Stimulated activated CD4-positive, alpha-beta T cell treated with anti-CD3 and anti-CD28 coated beads, Interleukin-1b, Interleukin-23, amount 100 ng/mL, for 1 hour (primary cell): ENCODE measurements at places on chromosomes 11 and 22.

GRCh38 chr11:92954003-92954402 is 15.4 kb upstream of the MTNR1B start:
- no peak for DNase-seq

DNA sequence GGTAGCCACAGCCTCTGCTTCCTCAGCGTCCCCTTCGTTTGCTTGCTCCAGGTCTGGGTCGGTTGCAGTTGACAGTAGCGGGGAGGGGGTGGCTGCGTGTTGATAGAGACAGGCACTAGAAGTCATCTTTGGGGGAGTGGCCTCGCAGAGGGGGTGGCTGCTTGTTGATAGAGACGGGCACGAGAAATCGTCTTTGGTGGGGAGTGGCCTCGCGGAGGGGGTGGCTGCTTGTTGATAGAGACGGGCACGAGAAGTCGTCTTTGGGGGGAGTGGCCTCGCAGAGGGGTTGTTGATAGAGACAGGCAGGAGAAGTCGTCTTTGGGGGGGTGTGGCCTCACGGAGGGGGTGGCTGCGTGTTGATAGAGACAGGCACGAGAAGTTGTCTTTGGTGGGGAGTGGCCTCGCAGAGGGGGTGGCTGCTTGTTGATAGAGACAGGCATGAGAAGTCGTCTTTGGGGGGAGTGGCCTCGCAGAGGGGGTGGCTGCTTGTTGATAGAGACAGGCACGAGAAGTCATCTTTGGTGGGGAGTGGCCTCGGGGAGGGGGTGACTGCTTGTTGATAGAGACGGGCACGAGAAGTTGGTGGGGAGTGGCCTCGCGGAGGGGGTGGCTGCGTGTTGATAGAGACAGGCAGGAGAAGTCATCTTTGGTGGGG is 328.3 kb downstream of the TBC1D22A start:
- no peak for DNase-seq

DNA sequence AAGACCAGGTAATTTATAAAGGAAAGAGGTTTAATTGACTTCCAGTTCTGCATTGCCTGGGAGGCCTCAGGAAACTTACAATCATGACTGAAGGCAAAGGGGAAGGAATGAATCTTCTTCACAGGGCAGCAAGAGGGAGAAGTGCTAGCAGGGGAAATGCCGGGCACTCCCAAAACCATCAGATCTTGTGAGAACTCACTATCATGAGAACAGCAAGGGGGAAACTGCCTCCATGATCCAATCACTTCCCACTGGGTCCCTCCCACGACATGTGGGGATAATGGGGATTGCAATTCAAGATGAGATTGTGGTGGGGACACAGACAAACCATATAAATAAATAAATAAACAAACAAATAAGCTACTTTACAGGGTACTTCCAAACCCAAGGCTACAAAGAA is 28.8 kb upstream of the EXPH5 start:
- no peak for DNase-seq

- DNase-seq, result no peak
These were observed 964 bp upstream of the REXO2 start for GRCh38 chr11:114438303-114438702.

GRCh38 chr11:100732949-100733348 is 45.9 kb downstream of the ARHGAP42 start:
- DNase-seq, result no peak

DNA sequence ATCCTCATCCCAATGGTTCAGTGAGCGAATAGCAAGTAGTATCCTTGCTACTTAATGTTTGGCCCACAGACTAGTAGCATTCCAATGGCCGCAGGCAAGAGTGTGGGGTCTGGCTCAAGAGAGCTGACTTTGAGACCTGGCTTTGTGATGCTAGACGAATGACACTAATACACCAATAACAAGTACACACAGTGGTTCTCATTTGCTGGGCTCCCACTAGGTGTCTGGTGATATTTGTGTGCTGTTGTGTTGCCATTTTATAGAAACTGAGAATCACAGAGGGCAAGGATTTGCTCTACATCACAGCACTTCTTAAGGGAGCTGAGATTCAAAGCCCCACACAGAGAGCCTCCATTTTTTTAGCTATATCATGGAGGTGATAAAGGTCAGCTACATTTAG is 351.2 kb downstream of the TENM4 start:
- DNase-seq, result no peak

DNA sequence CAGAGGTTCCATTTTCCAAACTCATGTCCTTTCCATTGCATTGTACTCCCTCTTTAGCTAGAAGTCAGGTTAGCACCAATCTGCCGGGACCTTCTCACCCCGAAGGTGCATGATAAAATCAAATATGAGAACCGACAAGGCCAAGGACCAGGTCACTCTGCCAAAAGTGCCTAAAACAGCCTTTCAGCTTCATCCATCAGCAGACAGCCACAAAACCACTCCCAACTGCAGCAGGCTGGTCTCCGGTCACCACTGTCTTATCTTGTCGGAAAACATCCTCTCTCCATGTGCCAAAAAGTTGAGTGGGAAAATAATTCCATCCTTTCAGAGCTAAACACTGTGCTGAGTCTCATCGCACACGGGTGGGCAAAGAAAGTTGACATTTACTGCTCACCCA is 1.4 kb downstream of the PI4KA start:
- no peak for DNase-seq

DNA sequence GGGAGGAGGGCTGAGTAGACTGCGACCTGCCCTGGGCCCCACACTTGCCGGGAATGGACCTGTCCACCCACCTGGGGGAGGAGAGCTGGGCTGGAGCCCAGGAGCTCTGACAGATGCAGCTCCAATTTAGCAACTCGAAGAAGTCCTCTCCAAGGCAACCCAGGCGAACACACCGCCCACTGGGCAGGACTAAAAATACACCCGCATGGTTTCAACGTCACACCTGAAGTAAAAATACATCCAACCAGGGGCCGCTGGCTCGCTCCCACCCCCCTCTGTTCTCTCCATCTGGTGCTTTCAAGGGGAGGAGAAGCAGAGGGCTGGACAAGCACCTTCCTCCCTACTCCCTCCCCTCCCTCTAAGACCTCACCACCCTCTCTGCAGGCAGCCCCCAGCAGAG is 119.9 kb downstream of the FEZ1 start:
- no peak for DNase-seq

GRCh38 chr11:133947321-133947756 is 9.4 kb downstream of the IGSF9B start:
- DNase-seq, result no peak

- DNase-seq, result no peak
These were observed 23.3 kb downstream of the KCNJ5 start for GRCh38 chr11:128914216-128915148.

DNA sequence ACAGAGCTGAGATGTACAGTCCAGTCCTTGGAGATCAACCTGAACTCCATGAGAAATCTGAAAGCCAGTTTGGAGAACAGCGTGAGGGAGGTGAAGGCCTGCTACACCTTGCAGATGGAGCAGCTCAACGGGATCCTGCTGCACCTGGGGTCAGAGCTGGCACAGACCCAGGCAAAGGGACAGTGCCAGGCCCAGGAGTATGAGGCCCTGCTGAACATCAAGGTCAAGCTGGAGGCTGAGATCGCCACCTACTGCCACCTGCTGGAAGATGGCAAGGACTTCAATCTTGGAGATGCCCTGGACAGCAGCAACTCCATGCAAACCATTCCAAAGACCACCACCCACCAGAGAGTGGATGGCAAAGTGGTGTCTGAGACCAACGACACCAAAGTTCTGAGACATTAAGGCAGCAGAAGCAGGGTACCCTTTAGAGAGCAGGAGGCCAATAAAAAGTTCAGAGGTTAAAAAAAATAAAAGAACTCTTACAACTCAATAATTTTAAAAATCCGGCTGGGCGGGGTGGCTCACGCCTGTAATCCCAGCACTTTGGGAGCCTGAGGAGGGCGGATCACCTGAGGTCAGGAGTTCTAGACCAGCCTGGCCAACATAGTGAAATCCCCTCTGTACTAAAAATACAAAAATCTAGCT is 69.9 kb upstream of the RTL6 start:
- DNase-seq, result no peak

- no peak for DNase-seq
These were observed 303.6 kb downstream of the SBF2 start for GRCh38 chr11:9990221-9990973.

- DNase-seq, result no peak
These were observed 1.8 kb downstream of the SERGEF start for GRCh38 chr11:18010977-18011586.

- no peak for DNase-seq
These were observed 27.2 kb downstream of the FADD start for GRCh38 chr11:70230151-70230839.

- no peak for DNase-seq
These were observed 3.8 kb downstream of the AIP start for GRCh38 chr11:67486481-67487195.

DNA sequence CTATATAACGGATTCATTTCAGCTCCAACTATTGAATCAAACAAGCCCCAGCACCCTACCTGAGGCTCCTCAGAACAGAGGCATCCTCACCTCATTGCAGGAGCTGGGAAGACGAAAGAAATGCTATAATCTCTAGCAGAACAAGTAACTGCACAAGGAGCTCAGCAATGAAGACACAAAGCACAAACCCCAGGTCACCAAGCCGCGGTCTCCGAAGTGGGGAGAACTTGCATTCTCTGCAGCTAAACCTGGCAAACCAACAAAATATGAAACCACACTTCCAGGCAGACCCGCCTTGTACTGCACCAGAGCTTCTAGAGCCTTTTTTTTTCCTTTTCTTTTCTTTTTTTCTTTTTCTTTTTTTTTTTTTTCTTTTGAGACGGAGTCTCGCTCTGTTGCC is 21.8 kb upstream of the CD5 start:
- DNase-seq, result no peak

DNA sequence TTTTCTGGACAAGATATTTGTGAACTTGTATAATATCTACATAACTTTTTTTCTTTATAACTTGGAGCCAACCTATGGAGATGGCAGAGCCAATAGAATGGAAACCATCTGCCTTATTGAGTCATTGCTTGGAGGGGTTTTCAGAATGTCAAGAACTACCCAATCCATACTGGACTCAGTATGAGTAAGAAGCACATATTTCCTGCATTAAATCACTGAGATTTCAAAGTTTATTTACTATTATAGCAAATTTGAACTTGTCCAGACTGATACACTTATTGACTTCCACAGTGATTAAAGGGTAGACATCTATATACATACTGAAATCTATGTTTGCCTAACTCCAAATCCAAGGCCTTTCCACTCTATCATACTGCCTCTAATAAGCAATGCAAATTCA is 704.0 kb downstream of the KCNA4 start:
- DNase-seq, result no peak

DNA sequence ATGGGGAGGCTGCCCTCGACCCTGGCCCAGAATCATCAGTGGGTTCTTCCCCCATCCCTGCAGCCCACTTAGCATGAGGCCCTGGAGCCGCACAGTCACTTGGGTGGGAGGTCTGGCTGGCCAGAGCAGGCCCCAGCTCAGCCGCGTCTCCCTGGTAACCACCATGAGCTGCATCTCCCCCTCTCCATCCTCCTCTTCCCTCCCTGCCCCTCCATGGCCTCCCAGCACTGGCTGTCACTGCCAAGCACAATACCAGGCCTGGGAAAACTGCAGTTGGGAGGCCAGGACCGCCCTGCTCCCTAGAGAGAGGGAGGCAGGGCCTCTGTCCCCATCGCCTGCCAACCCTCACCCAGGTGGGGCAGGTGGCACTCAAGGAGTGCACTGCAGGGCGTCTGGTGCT is 8.0 kb downstream of the CSDC2 start:
- no peak for DNase-seq

GRCh38 chr11:64850979-64851567 is 6.6 kb upstream of the CDC42BPG start:
- no peak for DNase-seq

GRCh38 chr11:2107941-2108630 is 31.1 kb downstream of the IGF2 start:
- no peak for DNase-seq

DNA sequence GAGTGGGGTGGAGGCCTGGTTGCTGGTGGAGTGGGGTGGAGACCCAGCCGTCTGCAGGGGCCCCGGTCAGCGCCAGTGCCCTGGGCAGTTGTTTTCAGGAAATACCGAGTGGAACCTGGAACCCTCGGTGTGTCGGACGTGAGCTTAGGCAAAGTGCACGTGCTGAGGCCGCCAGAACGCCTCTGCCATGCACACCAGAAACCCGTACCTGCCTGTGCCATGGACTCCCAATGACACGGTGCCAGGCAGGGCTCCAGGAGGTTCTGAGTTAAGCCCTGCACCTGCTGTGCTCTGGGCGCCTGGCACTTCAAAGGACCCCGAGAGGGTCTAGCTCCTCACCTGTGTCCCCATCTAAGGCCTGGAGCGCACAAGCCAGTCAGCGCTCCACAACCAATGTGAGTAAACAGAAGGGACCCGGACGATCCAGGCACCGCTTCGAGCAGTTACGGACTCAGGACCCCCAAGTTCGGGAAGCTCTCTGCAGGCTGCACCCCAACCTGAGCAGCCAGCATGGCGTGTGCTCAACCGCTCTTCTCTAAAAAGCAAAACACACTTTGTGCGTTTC is 12.3 kb downstream of the TOLLIP start:
- DNase-seq, result no peak

DNA sequence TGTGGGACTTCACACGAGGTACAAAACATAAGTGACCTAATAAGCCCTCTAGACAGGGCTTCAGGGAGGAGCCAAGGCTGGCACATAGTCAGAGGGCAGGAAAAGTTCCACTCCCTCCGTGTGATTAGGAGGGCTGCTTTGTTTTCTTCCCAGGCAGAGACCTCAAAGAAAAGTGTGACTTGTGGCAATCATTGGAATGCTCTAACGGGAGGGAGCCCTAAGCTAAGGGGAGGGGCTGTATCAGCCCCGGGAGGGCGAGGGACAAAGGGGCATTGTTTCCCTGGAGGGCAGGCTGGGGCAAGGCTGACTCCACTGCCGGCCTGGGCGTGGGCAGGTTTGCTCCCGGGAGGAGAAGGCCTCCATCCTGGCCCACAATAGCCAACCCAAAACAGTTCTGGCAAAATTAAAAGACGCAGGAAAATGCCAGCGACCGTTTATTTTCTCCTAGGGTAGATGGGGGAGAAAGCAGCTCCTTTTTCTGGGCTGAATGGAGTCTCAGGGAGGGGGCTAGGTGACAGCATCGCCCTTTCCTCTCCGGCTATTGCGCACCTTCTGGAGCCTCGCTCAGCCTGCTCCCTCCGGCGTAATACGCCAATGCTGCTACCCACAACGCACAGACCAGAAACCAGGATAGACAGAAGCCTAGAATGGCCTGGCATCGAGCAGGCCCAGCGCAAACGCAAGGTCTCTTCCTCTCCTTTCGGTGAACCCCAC is 60.2 kb downstream of the ENDOD1 start:
- no peak for DNase-seq

GRCh38 chr22:30079952-30080533 is at the start of gene HORMAD2:
TSS of gene HORMAD2 (plus strand) at chr22:30080464. CDS start at chr22:30093953, 13,489 bp downstream.
- DNase-seq, result no peak
